Epithelial cell of prostate (primary cell): ENCODE measurements at places on chromosomes 5 and 9.

DNA sequence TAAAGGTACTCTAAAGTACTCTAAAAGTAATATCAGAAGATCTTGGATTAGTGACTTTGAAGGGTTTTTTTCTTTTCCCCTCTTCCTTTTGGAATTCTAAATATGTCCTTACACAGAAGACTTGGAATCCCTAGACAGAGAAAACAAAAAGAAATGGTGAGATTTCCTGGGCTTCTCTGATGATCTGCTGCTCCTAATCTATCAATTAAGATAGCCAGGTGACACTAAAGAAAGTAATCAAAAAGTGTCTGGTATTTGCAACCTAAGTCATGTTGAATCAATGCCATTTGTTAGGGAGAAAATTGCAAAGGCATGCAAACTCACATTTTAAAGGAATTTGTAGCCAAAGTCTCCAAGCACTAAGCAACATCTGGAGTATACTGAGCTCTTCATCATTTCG, 29.5 kb upstream of the MYO10 start:
- no peak for DNase-seq

DNA sequence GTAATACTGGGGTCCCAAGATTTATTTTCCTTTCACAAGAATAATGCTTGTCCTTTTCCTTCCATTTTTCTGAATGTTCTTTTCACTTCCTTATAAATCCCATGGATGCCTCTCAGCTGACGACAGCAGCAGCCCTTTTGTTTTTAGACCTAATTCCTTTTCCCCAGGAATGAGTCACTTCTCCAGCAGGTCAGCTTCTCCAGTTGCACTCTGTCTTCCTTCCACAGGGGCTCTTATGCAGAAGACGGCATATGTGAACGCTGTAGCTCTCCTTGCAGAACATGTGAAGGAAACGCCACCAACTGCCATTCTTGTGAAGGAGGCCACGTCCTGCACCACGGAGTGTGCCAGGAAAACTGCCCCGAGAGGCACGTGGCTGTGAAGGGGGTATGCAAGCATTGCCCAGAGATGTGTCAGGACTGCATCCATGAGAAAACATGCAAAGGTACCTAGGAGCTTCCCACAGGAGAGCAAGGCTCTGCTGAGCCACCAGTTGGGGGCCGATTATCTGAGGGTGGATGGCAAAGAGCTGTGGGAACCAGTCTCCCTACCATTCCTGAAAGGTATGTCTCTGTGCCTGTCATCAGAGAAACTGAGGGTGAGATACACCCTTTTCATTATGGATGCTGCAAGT, 72.9 kb downstream of the RFK start:
- DNase-seq, result no peak

DNA sequence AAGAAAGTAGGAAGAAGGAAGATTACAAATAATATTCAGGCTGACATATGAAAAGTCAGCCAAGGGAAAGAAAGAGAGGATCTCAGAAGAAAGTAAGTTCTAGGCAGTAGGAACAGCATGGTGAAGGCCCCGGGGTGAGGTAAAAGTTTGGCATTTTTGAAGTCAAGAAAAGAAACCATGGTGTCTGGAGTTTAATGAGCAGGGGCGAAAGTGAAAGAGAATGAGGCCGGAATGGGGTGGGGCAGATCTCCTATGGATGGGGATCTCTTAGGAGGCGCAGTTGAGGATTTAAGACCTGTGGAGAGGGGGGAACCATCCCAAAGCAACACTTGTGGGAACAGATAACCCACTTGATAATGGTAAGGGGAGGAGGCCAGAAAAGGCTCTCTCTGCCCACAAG, 42.3 kb upstream of the SMAD5 start:
- no peak for DNase-seq

GRCh38 chr9:12777121-12778022, 2.6 kb downstream of the LURAP1L start:
- no peak for DNase-seq

DNA sequence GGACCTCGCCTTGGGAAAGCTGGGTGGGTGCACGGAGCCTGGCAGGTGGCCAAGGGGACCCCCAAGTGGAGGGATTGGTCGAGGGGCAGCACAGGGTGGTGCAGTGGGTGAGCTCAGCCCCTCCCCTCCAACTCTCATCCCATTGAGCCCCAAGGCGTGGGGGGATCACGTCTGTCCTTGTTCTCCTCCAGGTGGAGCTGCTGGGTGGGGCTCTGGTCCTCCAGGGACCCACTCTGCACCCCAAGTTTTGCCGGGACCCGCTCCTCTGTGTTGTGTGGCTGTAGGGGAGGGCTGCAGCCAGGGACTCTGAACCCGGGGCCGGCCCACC, 3.6 kb upstream of the FUT7 start:
- DNase-seq, result no peak

- DNase-seq, result no peak
Measured at GRCh38 chr9:116084497-116084896, 69.1 kb upstream of the PAPPA start.
